T follicular helper cell (primary cell): ENCODE measurements at places on chromosomes 13 and 19.

DNA sequence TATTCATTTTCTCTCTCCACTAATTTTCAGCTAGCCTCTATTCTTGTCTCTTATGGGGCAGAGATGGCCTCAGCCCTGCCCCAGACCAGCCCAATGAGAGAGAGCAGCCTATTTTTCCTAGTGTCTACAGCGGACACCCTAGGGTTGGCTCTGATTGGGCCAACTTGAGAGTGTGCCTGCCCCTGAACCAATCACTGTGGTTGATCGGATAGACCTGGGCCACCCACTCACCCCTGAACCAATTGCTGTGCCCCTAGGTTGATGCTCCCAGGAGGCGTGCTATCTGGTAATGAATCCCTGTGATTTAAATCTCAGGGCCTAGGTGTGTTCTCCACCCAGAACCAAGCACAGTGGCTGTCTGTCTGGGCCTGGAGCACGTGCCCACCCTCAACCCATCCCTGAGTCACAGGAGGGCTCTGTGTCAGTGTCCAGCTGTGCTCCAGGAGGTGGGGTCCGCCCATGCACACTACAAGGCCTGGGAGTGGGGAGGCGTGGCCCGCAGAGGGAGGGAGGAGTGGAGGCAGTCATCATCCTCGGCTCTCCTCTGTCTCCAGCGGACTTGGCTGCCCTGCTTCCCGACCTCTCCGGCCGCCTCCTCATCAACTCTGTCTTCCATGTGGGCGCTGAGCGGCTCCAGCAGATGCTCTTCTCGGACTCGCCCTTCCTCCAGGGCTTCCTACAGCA lies 14.9 kb upstream of the SCN1B start:
- no peak for DNase-seq

GRCh38 chr13:88429862-88430261 lies 758.7 kb downstream of the SLITRK5 start:
- DNase-seq: no peak

GRCh38 chr13:52159159-52159982 lies at the start of gene NEK3:
TSS of gene NEK3 (minus strand) at chr13:52159597. CDS start at chr13:52156191, 3,406 bp downstream.
- DNase-seq: peak; percentile 14

GRCh38 chr13:113919761-113920559 lies 53.9 kb downstream of the C13orf46 start:
- no peak for DNase-seq

GRCh38 chr19:13610039-13610691 lies 103.9 kb upstream of the CACNA1A start:
- DNase-seq: no peak

- DNase-seq: peak; percentile 98
Observed at GRCh38 chr19:49487277-49488045, at the start of gene RPL13A. TSS of gene RPL13A (plus strand) at chr19:49487608. CDS start at chr19:49487630, 22 bp downstream.

GRCh38 chr13:109719962-109720646 lies 66.3 kb downstream of the IRS2 start:
- DNase-seq: no peak

DNA sequence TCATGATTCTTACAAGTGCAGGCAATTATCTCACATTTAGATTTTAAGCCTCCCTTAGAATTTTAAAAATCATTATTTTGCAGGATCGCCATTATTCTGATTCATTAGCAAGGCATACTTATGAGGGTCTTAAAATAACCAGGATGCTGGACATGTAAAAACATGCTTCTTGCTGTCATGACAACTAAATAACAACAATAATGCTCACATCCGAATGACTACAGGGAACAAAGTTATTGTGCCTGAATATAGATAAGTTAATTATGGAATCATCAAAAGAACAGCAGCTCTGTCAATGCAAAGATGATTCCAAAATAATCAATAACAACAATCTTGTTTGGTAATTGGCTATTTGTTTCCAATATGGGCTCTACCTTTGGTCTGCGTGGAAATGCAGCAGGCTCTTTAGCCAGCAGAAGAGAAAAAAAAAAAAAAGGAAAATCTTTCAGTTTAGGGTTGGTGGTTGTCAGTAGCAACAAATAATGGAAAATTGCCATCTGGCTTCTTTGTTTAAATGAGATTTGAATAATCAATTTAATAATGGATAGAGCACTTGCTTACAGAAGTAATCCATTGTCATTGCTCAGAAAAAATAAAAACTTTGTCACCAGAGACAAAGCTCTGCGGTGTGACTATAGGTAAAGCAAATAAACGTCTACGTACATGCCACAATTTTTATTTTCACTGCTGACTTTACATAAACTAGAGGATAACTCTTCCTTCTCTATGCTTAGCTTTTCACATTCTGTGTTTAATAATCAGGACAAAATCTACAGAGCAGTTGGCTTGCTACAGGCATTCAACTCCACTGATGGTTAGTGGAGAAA lies 468.9 kb upstream of the TSHZ3 start:
- DNase-seq: no peak

DNA sequence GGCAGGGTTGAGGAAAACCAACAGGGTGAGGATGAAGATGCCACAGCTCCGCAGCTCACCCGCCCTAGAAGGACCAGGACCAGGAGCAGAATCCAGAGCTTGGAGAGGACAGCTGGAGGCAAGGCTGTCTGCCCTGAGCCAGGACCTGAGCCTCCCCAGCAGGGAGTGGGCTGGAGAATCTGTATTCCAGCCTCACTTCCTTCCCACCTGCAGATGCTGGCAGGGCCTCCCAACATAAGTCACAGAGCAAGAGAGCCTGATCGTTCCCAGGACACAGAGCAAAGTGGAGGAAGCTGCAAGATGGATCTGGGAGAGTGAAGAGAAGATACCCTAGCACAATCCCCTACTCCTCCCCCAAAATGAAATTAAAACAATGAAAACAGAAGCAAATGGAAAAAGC lies 61.7 kb upstream of the WASF3 start:
- no peak for DNase-seq

DNA sequence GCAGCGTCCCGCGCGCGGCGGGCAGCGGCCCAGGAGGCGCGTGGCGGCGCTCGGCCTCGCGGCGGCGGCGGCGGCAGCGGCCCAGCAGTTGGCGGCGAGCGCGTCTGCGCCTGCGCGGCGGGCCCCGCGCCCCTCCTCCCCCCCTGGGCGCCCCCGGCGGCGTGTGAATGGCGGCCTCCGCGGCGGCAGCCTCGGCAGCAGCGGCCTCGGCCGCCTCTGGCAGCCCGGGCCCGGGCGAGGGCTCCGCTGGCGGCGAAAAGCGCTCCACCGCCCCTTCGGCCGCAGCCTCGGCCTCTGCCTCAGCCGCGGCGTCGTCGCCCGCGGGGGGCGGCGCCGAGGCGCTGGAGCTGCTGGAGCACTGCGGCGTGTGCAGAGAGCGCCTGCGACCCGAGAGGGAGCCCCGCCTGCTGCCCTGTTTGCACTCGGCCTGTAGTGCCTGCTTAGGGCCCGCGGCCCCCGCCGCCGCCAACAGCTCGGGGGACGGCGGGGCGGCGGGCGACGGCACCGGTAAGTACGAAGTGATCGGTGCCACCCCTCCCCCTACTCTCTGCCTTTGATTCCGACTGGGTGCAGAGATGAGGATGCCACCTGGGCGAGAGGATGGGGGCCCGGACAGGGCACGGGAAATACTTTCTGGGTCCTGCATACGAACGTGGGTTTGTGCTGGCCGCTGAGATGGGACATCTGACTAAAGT lies 874 bp downstream of the TRIM28 start:
- DNase-seq: peak; percentile 69

GRCh38 chr13:77172650-77173049 lies 145.7 kb upstream of the FBXL3 start:
- DNase-seq: no peak

- no peak for DNase-seq
Observed at GRCh38 chr19:46533621-46534081, 38.0 kb upstream of the PNMA8B start.

DNA sequence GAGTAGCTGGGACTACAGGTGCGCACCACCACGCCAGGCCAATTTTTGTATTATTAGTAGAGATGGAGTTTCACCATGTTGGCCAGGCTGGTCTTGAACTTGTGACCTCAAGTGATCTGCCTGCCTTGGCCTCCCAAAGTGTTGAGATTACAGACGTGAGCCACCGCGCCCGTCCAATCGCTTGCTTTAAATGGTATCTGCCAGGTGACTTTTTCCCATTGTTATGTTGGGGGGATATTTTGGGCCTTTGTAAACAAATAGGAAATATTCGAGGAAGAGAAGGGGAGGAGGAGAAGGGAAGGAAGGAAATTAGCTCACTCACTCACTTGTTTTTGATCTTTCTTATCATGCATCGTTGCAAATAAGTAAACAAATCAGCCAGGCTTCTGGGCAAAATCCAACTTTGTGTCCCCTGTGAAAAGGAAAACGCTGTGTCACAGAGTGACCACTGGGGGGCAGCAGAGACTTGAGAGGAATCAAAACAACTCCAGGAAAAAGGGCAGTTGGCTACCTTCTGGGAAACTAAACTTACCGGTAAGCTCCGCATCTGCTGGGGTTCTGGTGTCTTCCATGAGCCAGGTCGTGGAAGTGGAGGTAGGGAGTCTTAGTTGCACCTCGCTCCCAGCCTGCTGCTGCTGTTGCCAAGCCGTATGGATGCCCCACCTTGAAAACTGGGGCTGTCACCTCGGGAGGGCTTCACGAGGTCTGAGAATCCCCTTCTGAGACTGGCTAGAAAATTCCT lies 9.3 kb upstream of the RANBP3 start:
- DNase-seq: peak; percentile 50

GRCh38 chr13:32627793-32628192 lies 41.5 kb downstream of the PDS5B start:
- DNase-seq: no peak

DNA sequence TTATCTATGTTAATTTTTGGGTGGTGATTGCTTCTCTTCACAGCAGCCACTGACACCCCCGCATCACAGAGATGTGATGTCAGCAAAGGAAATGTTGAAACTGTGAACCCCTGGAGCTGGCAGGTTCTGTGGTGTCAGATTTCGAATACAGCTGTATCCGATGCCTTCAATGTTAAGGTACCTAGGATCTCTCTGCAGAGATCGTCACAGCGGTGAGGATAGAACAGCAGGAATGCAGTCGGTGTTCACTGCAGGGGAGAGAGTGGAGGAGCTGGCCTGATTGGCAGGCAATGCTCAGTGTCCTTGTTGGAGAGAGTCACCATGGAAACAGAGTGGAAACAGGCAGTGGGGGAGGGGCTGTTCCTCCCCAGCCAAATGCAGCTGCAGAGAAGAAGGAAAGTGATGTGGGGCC lies 79.5 kb upstream of the ZNF835 start:
- DNase-seq: no peak
